Cortex of kidney (tissue), 1 donor: ENCODE measurements at places on chromosomes 2 and 18.

DNA sequence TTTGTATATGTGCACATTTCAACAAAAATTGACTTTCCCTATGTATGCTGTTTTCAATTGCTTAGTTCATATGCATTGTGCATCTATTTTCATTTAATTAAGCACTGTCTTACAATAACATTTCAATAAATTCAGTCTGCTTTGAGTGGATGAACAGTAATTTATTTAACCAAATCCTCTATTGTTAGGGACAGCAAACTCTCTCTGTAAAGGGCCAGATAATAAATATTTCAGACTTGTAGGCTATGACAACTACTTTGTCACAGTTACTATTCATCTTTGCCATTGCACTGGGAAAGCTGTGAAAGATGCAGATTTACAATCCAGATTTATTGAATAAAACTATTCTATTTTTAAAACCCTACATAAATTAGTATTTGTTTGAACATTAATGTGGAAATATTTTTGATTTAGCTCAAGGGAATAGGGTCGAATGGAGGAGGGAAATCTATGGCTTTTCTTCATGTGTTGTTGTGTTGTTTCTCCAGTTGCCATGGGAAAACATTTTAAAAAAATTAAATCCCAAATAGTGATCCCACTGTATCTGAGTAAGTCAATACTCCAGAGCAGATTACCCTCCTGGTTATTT, 14.2 kb upstream of the RAB27B start:
- DNase-seq = no peak

DNA sequence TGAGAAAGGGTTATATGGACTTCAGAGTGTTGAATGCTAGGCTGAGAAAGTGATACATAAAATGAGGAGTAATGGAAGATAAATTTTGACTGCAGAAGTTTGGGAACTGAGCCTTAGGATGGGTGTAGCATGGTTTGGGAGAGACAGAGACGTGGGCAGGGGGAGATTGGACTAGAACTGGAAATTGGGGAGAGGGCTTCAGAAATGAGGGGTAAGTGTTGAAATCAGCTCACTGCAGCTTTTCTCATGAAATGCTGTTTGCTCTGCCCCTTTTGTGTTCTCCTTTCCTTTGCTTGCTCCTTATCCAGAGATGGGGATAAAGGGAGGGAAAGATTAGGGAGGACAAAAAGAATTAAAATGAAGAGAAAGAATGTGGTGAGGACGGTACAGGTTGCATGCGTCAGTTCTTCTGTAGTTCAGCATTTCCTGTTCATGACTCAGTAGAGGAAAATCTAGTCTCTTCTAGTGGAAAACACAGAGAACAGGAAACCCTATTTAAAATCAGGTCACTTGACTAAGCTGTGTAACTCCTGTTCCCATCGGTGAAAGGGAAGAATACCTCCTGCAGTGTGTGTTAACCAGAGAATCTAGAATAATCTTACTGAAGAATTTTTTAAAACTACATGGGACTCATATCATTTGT, 105.6 kb downstream of the CRIM1 start:
- DNase-seq = no peak

DNA sequence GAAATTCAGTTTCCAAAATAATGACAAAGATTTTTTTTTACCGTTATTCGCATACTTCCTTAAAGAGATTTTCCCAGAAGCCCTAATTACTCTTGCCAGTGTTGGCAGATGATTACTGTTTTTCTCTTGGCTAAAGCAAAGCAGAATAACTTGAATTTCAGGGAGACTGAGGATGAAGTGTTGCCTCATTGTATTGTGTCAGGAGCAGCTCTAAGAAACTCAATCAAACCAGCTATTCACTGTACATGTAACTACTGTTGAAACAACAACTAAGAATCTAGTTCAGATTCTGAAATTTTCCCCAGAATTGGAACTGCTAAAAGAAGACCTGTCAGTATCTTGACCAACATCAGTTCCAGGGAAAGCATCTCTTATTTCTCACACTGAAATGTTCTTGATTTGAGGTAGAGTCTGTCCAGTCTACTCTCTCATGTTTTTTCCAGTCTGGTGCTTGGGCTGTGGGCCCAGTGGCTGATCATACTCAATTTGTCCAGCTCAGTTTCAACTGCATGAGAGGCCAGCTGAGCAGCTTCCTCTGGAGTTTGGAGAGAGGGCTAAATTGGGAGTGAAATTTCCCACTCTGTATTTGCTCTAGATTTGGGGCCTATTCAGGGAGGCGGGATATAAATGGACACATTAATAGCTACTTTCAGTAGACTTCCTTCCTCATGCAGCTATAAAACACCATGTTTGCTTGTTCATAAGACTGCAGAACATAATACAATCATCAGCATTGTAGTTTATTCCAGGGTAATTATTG, 78.5 kb downstream of the PPP1R1C start:
- no peak for DNase-seq

DNA sequence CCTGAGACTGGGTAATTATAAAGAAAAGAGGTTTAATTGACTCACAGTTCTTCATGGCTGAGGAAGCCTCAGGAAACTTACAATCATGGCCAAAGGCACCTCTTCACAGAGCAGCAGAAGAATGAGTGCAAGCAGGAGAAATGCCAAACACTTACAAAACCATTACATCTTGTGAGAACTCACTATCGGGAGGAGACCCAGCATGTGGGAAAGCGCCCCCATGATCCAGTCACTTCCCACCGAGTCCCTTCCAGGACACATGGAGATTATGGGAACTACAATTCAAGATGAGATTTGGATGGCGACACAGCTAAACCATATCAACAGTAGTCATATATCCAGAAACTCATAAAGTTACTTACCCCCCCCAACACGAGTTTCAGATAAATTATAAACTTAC, 28.6 kb downstream of the TLK1 start:
- no peak for DNase-seq

- no peak for DNase-seq
Measured at GRCh38 chr2:176848844-176849243, 363.8 kb upstream of the HNRNPA3 start.

DNA sequence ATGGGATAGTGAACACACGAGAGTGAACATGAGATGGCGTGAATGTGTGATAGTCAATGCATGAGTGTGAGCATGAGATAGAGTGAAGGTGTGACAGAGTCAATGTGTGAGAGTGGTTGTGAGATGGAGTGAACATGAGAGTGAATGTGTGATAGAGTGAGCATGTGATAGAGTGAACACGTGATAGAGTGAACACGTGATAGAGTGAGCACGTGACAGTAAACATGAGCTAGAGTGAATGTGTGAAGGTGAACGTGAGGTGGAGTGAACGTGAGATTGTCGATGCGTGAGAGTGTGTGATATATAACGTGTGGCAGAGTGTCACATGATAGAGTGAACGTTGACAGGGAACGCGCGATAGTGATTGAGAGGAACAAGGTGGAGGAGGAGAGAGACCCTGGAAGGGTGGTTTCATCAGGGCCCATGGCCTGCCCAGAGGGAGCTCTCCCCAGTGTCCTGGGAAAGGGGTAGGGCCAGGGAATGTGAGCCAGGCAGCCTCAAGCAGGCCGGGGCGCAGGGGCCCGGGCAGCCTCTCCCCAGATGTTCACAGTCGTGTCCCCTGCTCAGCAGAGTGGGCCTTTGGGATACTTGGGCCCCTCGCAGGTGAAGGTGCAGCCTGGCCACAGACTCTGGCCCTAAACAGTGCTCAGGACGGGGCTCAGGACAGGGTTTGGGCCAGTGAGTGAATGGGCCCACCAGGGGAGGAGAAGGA, 516.9 kb downstream of the EIPR1 start:
- DNase-seq = no peak

GRCh38 chr2:191222507-191222906, 22.7 kb upstream of the MYO1B start:
- DNase-seq = no peak
